Pancreas (tissue), 10 donors: ENCODE measurements at places on chromosomes 13 and 19.
A peak's percentile ranks its signal among the peaks of the same experiment; 100 is the strongest.

DNA sequence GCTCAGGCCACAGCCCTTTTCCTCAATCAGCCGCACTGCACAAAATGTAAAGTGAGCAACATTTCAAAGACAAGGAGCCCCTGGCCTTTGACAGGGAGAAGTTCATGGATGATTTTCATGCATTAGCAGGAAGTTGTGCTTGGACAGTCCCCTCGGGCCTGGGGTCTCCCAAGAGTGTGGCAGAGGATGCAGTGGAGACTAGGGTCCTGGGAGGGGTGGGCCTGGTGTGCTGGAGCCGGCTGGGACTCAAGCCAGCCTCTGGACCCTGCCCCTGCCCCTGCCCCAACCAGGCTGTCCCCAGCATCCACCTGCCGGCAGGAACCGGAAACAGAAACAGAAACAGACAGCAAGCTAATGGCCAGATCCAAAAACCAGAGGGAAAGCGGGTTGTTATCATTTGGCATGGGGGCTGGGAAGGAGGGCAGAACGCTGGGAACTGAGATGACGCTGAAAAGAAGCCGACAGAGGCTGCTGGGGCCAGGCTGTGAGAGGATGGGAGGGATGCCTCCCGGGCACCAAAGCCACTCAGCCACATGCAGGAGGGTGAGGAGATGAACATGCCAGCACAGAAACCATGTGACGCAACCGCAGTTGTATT, 2.3 kb downstream of the GAS6 start:
- peak; percentile 8 for DNase-seq

DNA sequence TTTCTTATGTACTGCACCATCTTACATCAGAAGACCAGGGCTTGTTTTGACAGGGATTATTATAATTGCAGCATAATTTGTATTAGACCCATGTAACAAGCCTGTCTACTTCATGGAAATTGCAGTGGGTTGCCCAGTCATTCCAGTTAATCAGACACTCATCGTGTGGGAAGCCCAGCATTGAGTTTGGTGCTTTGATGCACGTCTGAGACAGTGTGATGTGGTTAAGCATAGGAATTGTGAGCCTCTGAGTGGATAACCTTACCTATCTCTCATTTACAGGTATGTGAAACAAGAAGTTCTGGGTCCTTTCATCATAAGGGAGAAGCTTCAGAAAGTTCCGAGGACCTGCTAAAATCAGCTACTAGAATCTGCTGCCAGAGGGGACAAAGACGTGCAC, 12.8 kb downstream of the RGCC start:
- no peak for DNase-seq

DNA sequence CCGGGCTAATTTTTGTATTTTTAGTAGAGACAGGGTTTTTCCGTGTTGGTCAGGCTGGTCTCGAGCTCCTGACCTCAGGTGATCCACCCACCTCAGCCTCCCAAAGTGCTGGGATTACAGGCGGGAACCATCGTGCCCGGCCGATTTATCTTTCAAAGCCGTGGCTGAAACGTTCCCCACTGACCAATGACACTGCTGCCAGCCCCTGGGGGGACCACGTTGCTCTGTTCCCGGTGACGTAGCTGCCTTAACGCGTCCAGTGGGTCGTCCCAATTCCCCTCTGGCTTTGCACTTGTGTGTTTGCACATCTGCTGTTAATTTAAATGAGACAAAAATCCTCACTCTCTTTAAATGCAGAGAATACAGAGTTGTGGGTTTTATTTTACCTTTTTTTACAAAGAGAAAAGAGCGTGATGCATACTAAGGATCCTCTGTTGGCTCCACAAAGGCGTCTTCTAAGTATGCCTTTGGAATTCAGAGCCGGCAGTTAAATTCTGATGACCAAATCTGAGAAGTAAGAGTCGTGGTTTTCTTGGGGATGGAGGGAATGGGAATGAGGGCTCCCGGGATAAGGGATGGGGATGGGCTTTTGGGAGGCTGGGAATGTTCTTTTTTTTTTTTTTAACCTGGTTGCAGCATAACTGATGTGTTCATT, 18.6 kb upstream of the LMTK3 start:
- no peak for DNase-seq

DNA sequence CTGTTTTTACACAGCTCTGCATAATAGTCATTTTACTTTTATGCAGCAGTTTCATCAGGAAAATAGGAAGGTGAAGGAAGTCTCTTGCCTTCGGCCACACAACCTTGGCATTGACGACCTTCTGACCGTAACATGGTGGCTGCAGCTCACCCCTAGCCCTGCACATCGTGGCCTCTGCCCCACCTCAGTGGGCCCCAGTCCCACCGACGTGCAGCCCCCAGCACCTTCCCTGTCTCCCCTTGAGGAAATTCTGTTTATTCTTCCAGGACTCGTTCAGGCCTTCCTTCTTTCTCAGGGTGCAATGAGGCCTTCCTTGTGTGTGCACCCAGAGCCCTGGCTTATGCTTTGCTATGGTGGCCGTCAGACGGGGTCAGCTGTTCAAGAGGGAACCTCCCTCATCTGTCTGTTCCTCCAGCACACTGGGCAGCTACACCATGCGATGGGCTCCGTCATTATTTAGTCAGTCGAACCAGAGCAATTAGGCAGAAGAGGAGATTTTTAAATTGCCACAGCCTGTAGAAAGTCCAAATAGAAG, 33.3 kb downstream of the TMEM255B start:
- DNase-seq: no peak

- DNase-seq: no peak
These were observed 1.6 kb upstream of the DIRAS1 start for GRCh38 chr19:2722541-2723344.
